A549 treated with CORT108297 at 1 μM for 4 hours (cell line): ENCODE measurements at places on chromosomes 1 and 21. TPM values are rescaled to one million over a fixed set of nuclear protein-coding genes. Genes with fewer than 3 reads are reported as not detected.

SPRR2B gene
- total RNA-seq, result not detected in 5 replicates

WDR64 gene
- total RNA-seq, result not detected in 5 replicates

OR6N1 gene
- not detected in 5 replicates for total RNA-seq

DAB1 gene
- not detected in 5 replicates for total RNA-seq

SLC35F3 gene
- 4.4 to 5.8 TPM (median 5.2 TPM) in 5 replicates for total RNA-seq

PFDN2 gene
- total RNA-seq, result 112 to 136 TPM (median 117 TPM) in 5 replicates

GPX7 gene
- not detected in 5 replicates for total RNA-seq

KRTAP13-2 gene
- total RNA-seq, result not detected in 5 replicates

IGSF5 gene
- not detected in 5 replicates for total RNA-seq

RGS16 gene
- 0.18 to 0.29 TPM (median 0.25 TPM) in 5 replicates for total RNA-seq

IL20 gene
- total RNA-seq, result 0.06 TPM in 1 of 5 replicates, not detected in the others

SH2D1B gene
- total RNA-seq, result 0.06 to 0.21 TPM (median 0.08 TPM) in 5 replicates

AMY2A gene
- total RNA-seq, result not detected in 5 replicates

TEX38 gene
- total RNA-seq, result 0.15 TPM in 1 of 5 replicates, not detected in the others

RHEX gene
- total RNA-seq, result not detected in 5 replicates

RRP1 gene
- 32.4 to 38.4 TPM (median 35.0 TPM) in 5 replicates for total RNA-seq

DIO1 gene
- total RNA-seq, result 0.09 TPM in 1 of 5 replicates, not detected in the others

UTS2 gene
- not detected in 5 replicates for total RNA-seq

NBL1 gene
- 26.7 to 50.5 TPM (median 41.4 TPM) in 5 replicates for total RNA-seq

CSF3R gene
- not detected in 5 replicates for total RNA-seq

C1orf116 gene
- 3.8 to 5.4 TPM (median 4.5 TPM) in 5 replicates for total RNA-seq

GBP6 gene
- not detected in 5 replicates for total RNA-seq

TMEM50B gene
- 10.1 to 10.9 TPM (median 10.8 TPM) in 5 replicates for total RNA-seq

ADAMTSL4 gene
- 3.0 to 5.6 TPM (median 4.6 TPM) in 5 replicates for total RNA-seq

OR2M3 gene
- not detected in 5 replicates for total RNA-seq

TCHHL1 gene
- total RNA-seq, result not detected in 5 replicates

EXTL2 gene
- 7.6 to 9.7 TPM (median 8.5 TPM) in 5 replicates for total RNA-seq

PCBP3 gene
- 0.92 to 1.5 TPM (median 1.2 TPM) in 5 replicates for total RNA-seq

SPRR2G gene
- not detected in 5 replicates for total RNA-seq

RNF186 gene
- not detected in 5 replicates for total RNA-seq

GJA9 gene
- total RNA-seq, result not detected in 5 replicates

TNFRSF18 gene
- 0.11 to 0.25 TPM (median 0.15 TPM) in 3 of 5 replicates, not detected in the others for total RNA-seq

MAP3K21 gene
- total RNA-seq, result 8.6 to 11.8 TPM (median 10.9 TPM) in 5 replicates

MTARC2 gene
- 9.7 to 14.8 TPM (median 12.2 TPM) in 5 replicates for total RNA-seq

GJB3 gene
- total RNA-seq, result 4.8 to 10.0 TPM (median 7.4 TPM) in 5 replicates

MSH4 gene
- total RNA-seq, result not detected in 5 replicates

LDLRAD1 gene
- total RNA-seq, result not detected in 5 replicates
